GM23338 (cell line): ENCODE measurements at places on chromosomes 7 and 10. TPM values are rescaled to one million over a fixed set of nuclear protein-coding genes. Genes with fewer than 3 reads are reported as not detected.

GIMAP4 gene
- total RNA-seq: not detected in 2 replicates

PCDH15 gene
- total RNA-seq: 0.31 and 0.66 TPM in 2 replicates

ANKRD2 gene
- not detected in 2 replicates for total RNA-seq

PRKAR2B gene
- total RNA-seq: 48.8 and 53.6 TPM in 2 replicates

ADCY1 gene
- total RNA-seq: 14.6 and 18.7 TPM in 2 replicates
